ENCODE measurements at places on chromosomes 3 and 15. TPM values are rescaled to one million over a fixed set of nuclear protein-coding genes. Genes with fewer than 3 reads are reported as not detected.

GRCh38 chr3:72536206-72536877 is 311.9 kb downstream of the SHQ1 start:
- DNase-seq: no peak

- no peak for DNase-seq
These were observed 17.1 kb downstream of the IQCB1 start for GRCh38 chr3:121817753-121818152.

DNA sequence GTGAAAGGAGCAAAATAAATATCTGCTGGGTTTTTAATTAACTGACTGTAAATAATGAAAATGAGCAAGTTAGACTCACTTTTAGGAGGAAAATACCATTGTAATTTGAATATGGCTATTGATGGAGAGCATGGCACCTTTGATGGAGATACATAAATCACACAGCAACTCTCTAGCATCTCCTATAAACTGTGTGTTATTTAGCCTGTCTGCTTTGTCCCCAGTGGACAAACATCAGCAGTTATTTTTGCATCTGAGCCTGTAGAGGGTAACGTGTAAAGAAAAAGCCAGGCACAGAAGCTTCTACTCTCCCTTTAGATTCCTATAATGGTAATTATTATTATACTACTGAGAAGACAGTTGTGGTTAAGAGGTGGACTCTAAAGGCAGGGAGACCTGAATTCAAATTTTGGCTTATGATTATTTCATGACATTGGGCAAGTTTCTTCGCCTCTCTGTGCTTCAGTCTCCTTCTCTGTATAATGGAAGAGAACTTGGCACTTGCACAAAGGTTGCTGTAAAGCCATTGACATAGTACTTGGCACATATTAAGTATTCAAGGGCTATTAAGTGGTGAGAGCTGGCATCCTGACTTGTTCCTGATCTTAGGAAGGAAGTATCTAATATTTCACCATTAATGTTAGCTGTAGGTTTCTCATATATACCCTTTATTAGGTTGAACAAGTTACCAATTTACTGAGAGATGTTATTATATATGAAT is 289.5 kb upstream of the TRIM42 start:
- no peak for DNase-seq

DNA sequence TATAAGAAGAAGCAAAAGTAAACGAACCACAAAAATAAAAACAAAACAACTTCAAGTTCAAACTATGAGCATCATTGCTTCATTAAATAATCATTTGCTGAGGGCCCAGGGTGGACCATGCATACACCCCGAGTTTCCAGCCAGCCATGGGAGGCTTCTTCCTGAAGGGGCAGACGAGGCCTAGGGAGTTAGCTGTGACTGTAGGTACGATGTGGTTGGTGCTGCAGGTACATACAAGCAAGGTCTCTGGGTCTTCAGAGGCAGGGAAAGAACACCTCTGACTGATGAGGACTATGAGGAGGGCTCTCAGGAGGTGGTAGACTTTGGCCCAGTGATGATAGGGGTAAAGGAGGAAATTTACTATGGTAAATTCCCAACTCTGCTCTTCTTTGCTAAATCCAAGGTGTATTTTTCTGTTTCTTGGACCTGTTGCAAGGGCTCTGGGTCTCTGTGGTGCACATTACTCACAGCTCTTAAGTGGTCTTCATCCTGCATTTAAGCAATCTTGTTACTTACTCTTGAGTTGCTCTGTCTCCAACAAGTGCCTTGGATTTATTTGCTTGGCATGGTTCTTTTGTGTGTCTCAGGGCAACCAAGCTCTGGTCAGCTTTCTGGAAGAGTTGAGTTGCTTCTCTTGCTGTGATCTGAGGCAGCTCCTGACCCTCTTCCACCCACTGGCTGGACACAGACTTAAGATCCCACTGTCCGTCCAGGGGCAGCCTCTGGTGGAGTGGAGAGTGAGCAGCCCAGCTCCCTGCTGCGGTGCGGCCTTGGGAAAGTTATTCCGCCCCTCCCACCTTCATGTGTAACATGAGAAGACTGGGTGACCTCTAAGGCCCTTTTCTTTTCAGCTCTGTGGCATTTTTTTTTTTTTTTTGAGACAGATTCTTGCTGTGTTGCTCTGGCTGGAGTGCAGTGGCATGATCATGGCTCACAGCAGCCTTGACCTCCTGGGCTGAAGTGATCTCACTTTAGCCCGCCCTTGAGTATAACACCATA is 56.1 kb upstream of the KIF23 start:
- no peak for DNase-seq

DNA sequence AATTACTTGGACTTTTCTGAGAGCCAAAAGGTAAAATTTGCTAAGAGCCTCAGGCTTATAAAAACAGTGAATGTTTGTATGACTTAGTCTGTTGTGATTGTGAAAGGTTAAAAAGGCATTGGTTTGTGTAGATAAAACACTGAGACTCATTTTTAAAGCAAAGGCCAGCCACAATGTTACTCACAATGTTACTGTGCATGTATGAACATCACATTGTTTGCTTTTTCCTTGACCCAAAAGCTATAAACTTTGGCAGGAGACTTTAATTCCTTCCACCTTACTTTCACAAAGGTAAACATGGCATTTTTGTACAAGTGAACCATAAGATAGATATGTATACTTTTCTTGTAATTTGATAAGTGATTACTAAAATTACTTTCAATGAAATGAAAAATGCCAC is 70.5 kb downstream of the NPAP1 start:
- DNase-seq: no peak

DNA sequence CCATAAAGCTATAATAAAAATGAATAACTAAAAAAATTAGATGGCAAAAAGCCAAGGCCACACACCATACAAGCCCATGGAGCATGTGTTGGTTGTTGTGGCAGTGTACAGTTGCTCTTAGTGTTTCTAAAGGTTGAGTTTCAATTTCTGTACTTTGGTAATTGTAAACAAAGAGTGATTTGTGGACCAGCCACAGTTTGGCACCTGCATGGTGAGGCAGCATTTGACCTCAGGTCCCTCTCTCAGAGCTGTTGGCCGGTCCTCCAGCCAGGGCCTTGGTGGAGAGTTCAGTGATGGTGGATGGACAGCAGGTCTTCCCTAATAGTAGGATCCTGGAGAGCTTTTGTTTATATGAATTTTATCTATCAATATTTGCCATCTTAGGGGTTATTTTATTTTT is 5.6 kb downstream of the ACAD9 start:
- no peak for DNase-seq

GRCh38 chr3:78221796-78222195 is 1181.9 kb downstream of the ROBO2 start:
- DNase-seq: no peak

The DAZL gene
- total RNA-seq: not detected

DNA sequence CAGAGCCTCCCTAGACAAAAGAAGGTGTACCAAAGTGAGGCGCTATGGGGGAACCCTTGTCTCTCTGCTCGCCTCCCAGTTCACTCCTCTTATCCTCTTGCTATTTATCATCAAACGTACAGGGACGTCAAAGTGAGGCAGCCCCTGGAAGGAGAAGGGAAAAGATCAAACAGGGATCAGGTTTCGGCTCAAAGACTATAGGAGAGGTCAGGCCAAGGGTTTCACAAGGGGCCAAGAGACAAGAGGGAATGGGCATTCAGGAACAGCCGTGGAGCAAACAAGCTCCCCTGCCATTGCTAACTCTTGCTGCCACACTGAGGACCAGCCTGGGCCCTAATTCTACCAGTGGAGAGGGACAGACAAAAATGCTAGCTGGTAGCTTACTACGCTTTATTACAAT is 168.7 kb downstream of the GREM1 start:
- no peak for DNase-seq

DNA sequence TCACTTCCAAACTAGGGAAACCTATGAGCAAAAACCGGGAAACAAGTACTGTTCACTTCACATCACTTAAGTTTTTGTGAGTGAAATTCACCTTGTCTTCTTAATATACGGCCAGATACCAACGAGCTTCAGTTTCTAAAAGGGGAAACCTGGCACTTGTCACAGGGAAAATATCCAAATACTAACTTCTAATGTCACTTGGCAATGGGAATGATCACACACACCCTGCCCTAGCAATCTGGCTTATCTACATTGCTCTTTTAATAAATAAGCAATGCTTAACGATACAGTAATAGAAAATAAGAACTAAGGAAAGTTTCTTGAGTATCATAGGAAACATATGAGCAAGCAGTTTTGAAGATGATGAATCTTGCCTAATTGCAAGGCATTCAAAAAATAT is 34.6 kb upstream of the PLOD2 start:
- DNase-seq: no peak

GRCh38 chr3:115517457-115518050 is 105.8 kb upstream of the GAP43 start:
- no peak for DNase-seq

DNA sequence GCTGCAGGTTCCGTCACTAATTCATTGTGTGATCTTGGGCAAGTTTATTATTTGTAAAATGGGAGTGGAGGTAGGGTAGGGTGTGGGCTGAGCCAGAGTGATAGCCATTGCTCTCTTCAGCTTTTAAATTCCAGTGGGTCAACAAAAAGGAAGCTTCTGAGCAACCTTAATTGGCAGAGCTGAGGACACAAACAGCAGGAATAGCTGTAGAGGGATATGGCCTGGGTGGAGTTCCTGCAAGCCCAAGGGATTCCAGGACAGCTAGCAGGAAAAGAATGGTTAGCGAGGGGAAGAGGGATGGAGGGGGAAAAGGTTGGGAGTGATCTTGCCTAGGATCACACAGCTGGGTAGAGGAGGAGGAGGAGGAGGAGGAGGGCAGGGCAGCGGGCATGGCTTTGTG is 11.4 kb downstream of the CCK start:
- DNase-seq: no peak

The PSMD6 gene
- total RNA-seq: 61.8 TPM

The ZNF770 gene
- total RNA-seq: 20.3 TPM

DNA sequence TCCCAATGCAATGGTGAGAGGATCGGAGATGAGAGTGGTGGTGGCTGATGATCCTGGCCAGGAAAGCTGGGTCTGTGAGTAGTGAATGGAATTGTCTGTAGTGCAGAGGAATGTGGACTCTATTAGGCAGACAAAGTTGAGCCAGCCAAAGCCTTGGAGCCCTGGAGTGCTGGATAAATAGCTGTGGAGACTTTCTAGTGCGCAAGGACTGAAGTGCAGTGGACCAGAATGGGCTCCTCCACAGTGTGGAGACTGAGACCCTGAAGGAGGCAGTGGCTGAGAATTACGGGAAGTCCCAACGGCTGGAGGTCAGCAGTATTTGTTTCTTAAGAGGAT is 874 bp downstream of the ZNF662 start:
- no peak for DNase-seq

GRCh38 chr3:55128225-55128823 is 200.5 kb upstream of the LRTM1 start:
- DNase-seq: no peak

The ABHD6 gene
- 38.4 TPM for total RNA-seq

The GOLGA6L24 gene
- not detected for total RNA-seq

The STX19 gene
- total RNA-seq: 7.5 TPM

DNA sequence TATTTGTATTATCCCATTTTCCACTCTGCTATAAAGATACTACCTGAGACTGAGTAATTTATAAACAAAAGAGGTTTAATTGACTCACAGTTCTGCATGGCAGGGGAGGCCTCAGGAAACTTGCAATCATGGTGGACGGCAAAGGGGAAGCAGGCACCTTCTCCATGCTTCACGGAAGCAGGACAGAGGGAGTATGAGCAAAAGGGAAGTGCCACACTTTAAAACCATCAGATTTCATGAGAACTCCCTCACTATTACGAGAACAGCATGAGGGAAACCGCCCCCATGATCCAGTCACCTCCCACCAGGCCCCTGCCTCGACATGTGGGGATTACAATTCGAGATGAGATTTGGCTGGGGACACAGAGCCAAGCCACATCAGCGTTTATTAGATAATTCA is 172.8 kb downstream of the NR2F2 start:
- DNase-seq: no peak

DNA sequence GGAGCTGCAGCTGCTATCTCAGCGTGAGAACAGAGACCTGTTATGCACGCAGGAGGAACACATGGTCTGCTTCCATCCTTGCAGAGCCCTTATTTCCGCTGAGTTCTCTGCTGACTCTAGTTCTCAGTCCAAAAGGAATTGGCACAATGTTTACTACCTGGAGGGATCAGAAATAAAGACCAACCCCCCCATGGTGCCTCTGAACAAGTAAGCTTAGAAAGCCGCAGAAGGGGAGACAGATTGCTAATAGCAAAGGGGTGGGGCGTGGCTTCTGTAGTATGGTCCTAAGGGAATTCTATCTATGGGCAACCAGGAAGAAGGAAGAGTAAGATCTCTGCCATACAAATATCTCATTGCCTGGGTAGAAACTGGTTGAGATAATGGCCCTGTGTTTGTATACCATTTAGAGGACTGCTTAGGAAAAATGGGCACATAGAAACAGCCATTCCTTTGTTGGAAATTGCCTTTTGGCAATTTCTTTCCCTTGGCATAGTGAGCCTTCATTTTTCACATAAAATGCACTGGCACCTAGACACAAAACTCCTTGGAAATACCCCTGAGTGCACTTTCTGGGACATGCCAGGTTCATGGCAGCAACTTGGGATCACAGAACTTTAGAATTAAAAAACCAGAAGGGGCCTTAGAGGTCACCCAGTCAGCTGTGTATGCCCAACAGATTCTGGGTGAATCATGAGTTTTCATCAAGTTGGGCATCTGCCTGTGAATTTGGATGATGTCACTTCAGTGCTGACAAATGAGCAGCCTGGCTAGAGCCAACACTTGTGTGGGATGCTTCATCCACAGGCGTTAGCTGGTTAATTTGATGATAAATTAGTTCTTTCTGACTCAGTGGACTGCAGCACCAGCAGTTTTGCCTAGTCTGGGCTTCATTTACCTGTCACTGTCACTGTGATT is 57.4 kb upstream of the STXBP5L start:
- DNase-seq: no peak

GRCh38 chr3:189529468-189529867 is 101.7 kb upstream of the TP63 start:
- no peak for DNase-seq

The CKMT1A gene
- 87.0 TPM for total RNA-seq

DNA sequence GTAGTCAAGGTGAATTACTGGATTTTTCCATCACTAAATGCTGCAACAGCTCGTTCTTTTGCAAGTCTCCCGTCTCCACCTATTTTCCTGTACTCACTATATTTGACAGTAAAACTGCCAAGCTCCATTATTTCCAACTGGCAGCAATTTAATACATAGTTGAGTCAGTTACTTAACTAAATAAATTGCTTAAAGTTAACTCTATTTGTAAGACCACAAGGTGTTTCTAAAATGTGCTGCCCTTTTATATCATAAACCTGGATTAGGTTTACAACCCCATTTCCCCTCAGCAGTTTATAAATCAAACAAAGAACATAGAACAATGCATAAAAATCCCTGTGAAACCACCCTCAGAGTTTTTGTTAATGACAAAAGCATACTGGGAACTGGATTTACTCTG is 211.4 kb upstream of the DPH6 start:
- DNase-seq: no peak

GRCh38 chr3:187102073-187102634 is 37.1 kb downstream of the RPL39L start:
- DNase-seq: no peak

The SPESP1 gene
- 3.8 TPM for total RNA-seq

- DNase-seq: no peak
These were observed 108.8 kb downstream of the MITF start for GRCh38 chr3:69848113-69848512.

- no peak for DNase-seq
These were observed 1.3 kb upstream of the MESD start for GRCh38 chr15:80990955-80991354.

All from mucosa of descending colon (tissue), 3 donors.